Ascending aorta (tissue), 2 donors: ENCODE measurements at places on chromosomes 4 and X. TPM values are rescaled to one million over a fixed set of nuclear protein-coding genes. Genes with fewer than 3 reads are reported as not detected.

SPANXA2 gene
- not detected for total RNA-seq

- DNase-seq, result peak; percentile 80
Observed at GRCh38 chrX:24371391-24371972, 11.0 kb downstream of the SUPT20HL1 start.

GRCh38 chr4:146654687-146655520, 16.2 kb downstream of the POU4F2 start:
- no peak for DNase-seq

PAGE5 gene
- total RNA-seq, result not detected

ZNF157 gene
- not detected for total RNA-seq

GRCh38 chr4:9782136-9782436, 652 bp downstream of the DRD5 start:
- no peak for DNase-seq

DNA sequence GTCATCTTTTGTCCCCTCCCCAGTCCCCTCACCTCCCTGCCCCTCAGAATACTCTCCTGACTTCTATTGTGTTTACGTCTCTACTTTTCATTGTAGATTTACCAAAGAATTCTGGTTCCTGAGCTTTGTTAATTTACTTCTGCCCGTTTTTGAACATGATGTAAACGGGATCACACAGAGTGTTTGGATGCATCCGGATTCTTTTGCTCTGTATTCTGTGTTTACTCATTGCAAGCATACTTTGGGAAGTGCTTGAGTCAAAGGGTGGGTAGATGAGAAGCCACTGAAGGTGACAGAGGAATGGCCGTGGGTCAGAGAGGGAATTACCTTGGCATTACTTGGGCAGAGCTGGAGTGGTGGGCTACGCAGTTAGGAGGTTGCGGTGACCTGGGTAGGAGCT, 18.0 kb downstream of the CLCN4 start:
- DNase-seq, result no peak
